H1 (cell line): ENCODE measurements at places on chromosomes 5 and 9. TPM values are rescaled to one million over a fixed set of nuclear protein-coding genes. Genes with fewer than 3 reads are reported as not detected.

PCDHGA6 gene
- total RNA-seq = 1.3 and 1.4 TPM in 2 replicates

HTR1A gene
- 3.8 and 4.7 TPM in 2 replicates for total RNA-seq

- DNase-seq = no peak
Measured at GRCh38 chr9:84296146-84296843, 44.3 kb downstream of the SLC28A3 start.

- DNase-seq = no peak
Measured at GRCh38 chr5:9932770-9933169, 302.6 kb upstream of the TAS2R1 start.

RPL35 gene
- 1,831 and 1,889 TPM in 2 replicates for total RNA-seq

- peak; percentile 49 for DNase-seq
Measured at GRCh38 chr9:99785010-99785590, 36.6 kb upstream of the NR4A3 start.

DNA sequence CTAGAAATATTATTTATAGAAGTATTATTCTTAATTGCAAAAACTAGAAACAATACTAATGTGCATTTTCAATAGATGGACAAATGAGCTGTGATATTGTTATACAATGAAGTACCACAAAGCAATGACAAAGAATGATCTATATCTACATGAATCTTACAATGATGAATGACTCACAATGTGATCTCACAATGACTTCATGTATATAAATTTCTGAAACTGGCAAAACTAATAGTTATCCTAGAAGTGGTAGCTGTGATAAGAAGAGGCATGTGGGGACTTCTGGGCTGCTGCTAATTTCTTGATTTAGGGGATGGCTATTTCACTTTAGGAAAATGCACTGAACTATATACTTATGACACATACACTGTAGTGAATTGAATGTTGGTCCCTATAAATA, 396.0 kb upstream of the ZNF608 start:
- DNase-seq = no peak

- no peak for DNase-seq
Measured at GRCh38 chr5:122126756-122127321, 2.5 kb upstream of the ZNF474 start.

DNA sequence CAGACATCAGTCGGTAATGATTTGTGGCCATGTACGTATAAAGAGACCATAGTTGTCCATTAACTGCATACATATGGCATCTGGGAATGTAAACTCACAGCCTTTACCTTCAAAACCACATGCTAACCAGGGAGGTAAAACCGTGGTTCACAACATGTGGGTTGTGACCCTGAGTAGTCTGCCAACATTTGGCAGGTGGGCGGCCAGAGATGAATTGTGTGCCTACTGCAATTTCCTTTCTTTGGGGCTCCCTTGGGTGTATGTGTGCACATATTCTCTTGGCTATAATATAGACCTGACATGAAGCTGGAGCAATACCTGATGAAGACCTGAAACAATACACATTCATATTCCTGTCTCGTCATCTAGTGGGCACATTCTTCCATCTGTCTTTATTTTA, 396.0 kb downstream of the MLLT3 start:
- DNase-seq = no peak

DNA sequence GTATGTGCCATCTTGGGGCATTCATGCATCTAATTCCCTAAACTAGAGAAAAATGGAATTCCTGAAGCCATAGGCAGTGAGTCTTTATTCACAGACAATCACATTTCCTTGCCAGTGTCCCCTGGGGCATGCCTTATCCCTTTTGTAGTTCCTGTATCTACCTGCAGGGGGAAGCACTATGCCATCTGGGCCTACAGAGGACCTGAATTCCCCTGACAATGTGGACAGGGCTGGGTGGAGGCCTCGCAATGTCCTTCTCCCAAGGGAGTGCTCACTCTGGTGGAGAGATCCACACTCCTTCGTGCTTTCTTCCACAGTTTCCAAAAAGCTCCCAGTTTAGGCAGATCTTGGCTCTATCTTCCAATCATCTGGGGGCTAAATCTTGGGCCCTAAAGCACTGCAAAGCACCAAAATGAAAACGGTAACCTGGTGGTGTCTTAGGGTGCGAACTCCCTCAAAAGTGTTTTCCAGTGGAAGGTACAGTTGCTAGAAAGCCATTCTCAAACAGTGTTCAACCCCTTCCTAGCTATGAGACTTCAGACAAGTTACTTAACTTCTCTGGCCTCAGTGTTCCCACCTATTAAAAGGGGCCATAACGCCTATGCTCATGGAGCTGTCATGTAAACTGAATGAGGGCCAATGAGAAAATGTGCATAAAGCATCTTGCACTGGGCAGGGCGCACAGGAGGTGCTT, 17.5 kb downstream of the WHRN start:
- DNase-seq = peak; percentile 78

DNA sequence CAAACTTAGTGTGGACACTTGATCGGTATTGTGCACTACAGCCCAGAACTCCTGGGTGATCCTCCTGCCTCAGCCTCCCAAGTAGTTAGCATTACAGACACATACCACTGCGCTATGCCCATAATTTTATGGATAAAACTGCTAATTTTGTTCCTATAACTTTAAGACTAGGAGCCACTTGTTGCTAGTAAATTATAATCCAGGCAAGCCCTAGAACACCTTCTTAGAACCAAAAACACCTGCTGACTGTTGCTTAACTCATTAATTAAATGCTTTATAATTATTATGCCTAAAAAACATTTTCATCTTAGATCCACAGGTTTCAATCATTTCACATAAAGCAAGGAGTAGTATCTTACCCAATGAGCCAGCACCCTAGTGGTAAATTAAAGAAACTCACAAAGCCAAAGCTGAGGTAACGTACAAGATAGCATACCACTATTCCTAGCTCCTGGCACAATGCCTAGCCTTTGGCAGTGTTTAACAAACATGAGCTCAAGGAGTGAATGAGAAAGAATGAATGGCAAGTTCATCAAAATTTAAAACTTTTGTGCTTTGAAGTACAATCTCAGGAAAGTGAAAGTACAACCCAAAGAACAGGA, 5.4 kb downstream of the MRPS27 start:
- no peak for DNase-seq

RNF183 gene
- total RNA-seq = not detected in 2 replicates

ZFP2 gene
- total RNA-seq = 0.52 and 0.78 TPM in 2 replicates

DNA sequence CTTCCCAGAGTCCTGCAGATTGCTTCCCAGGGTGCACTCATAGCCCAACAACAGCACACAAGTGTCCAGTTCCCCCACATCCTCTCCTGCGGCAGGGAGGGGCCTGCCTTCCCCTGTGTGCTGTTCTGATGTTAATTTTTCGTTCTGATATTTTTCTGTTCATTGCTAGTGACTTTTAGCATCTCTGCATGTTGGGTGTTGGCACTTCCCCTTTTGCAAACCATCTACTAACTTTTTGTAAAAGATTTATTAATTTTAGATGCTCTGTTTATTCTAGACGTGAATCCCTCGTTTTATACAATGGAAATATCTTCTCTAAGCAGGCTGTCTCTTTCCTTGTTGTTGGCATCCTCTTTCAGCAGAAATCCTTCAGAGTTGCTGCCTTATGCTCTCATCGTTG, 97.3 kb upstream of the DAP start:
- DNase-seq = no peak

DNA sequence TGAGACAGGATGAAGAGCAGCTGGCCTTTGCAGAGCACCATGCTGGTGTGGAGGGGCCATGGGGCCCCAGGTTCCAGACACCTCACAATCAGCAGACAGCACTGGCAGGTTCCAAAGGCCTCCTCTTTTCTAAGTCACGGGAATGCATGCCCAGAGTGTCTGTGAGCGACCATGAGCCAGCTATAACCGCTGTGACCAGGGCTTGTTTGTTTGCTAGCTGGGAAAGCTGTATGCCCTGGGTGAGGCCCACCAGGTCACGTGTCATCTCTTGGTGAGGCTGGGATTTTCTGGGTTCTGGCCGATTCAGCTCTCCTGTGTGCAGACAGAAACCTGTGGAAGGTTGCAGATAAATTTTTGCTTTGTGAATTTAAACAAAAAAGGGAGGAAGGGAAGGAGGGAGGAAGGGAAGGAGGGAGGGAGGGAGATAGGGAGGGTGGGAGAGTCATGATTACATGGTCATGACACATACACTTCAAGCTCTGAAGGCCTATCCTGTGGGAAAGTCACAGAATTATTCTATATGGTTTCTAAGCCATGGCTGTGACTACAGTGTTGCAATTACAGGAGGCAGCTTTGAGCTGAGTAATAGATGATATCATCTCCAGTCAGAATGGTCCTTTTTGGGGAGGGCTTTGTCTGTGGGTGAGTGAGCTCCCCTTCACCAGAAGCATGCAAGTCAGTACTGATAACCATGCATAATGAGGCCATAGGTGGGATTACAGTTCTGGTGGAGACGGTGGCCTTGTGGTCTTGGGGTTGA, 37.2 kb downstream of the PAPPA start:
- no peak for DNase-seq

IL31RA gene
- total RNA-seq = not detected in 2 replicates

SLC1A3 gene
- 30.6 and 35.3 TPM in 2 replicates for total RNA-seq

ABCA2 gene
- total RNA-seq = 12.5 and 15.2 TPM in 2 replicates

PCDHA5 gene
- 0.52 and 0.76 TPM in 2 replicates for total RNA-seq

- DNase-seq = no peak
Measured at GRCh38 chr9:97714435-97714834, 17.3 kb upstream of the XPA start.

DNA sequence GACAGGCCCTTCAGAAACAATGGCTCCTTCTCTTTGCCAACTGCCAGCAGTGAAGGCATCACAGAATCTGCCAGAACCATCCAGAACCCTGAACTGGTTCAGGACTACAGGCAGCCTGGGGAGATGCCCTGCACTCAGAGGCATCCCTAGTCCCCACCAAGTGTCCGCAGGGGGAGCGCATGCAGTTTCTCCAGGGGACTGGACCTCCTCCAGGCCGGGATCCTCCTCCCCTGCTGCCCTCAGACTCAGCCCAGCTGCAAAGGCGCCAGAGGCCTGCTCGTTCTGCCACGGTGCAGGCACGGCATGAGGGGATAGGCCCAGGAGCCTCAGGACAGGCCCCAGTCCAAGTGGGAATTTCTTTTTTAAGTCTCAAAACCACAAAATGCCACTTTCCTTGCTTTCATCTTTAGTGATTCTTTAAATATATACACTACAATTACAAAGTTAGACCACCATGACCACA, 72.0 kb downstream of the SEMA4D start:
- no peak for DNase-seq

GRCh38 chr5:56003179-56003578, 8.4 kb upstream of the IL6ST start:
- no peak for DNase-seq

IFNA13 gene
- total RNA-seq = not detected in 2 replicates

DNA sequence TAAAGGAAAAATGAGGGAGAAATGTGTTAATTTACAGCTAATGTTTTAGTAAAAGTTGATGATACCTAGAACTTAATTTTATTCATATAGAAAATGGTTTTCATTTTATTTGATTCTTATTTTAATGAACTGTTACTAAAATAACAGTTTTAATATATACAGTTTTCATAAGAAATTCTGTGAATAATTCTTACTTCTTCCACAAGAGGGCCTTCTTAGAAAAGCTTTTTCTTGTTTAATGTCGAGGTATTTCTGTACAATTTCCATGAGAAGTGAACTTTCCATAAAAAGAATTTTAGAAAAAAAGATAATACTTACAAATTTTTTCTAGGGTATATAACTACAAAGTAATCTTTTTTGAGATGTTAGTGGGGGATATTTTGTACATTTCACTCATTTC, 73.9 kb downstream of the KLF9 start:
- DNase-seq = no peak

DNA sequence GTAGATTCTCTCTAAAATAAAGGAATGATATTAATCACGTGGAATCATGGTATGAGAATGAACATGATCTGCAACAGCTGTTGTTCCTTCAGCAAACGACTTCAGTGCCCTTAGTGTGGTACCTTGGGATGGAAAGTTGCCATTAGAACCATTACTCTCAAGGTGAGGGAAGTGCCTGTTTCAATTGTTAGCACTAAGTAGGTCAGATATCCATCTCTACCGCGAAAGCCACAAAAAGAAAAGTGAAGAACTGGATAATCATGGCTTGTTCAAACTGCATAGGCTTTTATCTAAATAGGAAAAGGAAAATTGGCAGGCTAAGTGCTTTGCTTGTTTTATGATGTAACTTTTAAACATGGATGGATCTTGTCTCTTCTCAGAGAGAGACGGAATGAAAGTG, 380.7 kb downstream of the MRPS30 start:
- DNase-seq = no peak

DNA sequence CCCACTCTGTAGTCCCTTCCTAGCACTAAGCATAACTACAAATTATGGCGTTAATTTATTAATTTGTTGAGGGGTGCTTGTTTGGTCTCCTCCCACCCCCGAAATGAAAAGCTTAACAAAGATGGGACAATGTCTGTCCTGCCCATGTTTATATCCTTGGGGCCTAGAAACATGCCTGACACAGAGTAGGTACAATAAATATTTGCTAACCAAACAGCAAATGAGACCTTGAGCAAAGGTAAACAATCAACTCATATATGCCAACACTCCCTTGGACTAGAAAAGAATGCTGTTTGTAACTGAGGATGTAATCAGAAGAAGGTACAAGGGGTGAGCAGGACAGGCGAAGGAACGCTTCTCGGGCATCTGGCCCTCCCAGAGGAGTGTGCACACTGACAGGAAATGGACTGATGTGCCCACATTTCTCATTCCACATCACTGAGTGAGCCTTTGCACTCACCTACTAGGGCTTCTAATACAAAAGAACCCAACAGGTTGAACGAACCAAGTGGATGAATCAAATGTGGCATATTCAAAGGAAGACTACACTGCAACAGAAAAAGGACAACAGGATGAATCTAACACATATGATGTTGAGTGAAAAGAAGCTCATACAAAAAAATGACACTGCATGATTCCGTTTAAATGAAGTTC, 66.8 kb downstream of the MED27 start:
- DNase-seq = no peak

SPATA31C1 gene
- total RNA-seq = 0.11 TPM in 1 of 2 replicates, not detected in the other

GRCh38 chr5:6194261-6194875, 184.0 kb downstream of the MED10 start:
- DNase-seq = no peak

GRCh38 chr5:151243564-151243963, 9.4 kb upstream of the GM2A start:
- no peak for DNase-seq

GRCh38 chr5:375336-375920, 53.9 kb downstream of the AHRR start:
- DNase-seq = no peak

GRCh38 chr5:80125962-80126480, 90.9 kb downstream of the THBS4 start:
- DNase-seq = no peak
